ENCODE measurements at places on chromosomes 5 and 9.

GRCh38 chr9:69346596-69347390 is 21.8 kb downstream of the ENTREP1 start:
- no peak for DNase-seq

GRCh38 chr5:125499636-125500332 is 753.3 kb upstream of the ZNF608 start:
- DNase-seq, result no peak

DNA sequence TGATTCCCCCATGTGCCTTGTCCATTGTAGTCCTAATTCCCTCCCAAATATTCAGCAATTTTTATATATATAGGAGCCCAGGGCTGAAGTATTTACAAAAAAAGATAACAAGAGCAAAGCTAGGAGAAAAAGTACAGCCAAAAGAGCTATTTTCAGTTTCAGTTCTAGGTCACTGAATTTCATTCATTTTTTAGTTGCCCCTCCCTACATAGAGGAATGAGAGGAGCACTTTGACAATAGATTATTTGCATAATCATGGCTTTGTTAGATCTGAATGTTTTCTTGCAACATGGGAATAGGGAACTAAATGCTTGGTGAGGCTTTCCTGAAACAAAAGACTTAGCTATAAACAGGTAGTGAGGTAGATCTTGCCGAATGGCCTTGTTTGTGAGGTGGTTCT is 15.3 kb upstream of the F2RL2 start:
- no peak for DNase-seq

- DNase-seq, result no peak
These were observed 6.3 kb downstream of the TYRP1 start for GRCh38 chr9:12699529-12699928.

DNA sequence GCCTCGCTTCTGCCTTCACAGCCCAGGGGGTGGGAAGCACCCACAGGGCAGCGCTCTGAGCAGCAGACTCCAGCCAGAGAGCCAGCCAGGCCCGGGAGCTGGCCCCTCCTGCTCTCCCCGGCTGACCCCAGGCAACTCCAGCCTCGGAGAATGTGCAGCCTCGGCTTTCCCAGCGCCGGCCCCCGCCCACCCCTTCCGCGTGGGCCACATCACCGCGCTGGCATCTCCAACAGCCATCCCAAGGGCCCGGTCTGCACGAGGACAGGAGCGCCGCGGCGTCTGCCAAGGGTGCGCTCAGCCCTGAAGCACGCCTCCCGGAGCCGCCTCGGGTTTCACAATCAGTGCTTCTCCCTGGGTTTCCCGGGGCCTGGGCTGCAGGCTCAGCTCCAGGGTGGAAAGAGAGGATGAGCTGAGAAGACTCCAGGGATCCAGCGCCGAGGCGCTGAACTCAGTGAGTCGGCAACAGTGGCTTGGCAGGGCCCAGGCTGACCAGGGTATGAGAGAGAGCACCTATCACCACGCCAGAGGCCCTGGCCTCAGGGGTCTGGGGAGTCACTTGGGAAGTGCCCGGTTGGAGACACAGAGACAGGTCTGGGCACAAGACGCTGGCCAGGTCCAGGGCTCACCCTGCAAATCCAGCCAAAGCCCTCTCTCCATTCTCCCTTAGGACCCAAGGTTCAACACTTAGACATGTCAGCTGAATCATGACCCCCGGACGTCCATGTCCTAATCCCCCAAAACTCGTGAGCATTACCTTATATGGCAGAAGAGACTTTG is 79.6 kb downstream of the ADAMTS2 start:
- DNase-seq, result no peak

DNA sequence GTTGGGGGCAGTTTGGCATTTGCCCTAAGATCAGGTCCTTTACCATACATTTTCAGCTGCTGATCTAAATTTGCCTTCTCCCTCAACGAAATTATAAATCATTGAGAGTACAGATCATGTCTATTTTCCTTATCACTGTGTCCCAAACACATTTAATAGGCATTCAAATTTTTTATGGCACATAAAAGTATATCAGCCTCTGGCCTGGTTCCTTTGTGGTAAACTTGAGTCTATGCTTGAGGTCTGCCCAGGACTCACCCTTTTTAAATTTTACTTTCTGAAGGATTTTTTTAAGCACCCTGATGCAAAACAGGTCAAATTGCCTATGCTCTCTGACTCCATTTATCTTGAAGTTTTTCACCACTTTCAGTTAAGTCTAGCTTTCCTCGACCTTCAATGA is 163.6 kb upstream of the GRIN3A start:
- no peak for DNase-seq

DNA sequence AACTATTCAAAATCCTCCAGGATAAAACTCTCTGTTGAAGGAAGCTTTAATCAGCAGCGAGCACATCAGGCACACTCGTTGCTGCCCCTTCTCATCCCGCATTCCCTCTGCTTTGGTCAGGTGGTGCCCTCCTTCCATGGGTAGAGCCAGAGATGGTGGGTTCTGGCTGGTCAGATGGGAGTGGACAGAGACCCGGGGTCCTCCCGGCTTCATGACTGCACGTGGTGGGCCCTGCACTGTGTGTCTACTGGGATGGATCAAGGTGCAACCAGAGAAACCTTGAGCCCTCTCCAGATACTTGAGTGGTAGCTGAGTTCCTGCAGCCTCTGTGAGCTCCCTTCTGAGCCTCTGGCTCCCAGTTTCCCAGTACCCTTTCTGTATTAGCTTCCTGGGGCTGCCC is 36.3 kb downstream of the ROPN1L start:
- DNase-seq, result no peak

DNA sequence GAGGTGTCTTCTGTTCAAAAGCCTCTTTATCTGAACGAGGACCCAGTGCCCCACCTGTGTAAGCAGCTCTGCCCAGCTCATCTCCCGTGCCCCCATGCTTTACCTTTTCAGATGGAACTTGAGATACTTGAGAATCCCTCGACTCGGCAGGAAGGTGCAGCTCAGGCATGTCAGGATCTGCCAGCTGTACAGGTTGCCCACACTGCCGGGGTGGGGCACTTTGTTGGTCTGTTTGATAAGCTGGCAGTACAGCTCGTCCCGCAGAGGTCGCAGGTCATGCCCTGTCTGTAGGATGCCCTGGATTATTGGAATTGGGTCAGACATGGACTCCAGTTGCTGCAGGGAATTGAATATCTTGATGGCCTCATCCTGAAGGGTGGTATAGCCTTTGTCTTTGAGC is 58.0 kb upstream of the RETREG1 start:
- no peak for DNase-seq

- no peak for DNase-seq
These were observed 461.3 kb downstream of the TMEM232 start for GRCh38 chr5:110265162-110265561.

DNA sequence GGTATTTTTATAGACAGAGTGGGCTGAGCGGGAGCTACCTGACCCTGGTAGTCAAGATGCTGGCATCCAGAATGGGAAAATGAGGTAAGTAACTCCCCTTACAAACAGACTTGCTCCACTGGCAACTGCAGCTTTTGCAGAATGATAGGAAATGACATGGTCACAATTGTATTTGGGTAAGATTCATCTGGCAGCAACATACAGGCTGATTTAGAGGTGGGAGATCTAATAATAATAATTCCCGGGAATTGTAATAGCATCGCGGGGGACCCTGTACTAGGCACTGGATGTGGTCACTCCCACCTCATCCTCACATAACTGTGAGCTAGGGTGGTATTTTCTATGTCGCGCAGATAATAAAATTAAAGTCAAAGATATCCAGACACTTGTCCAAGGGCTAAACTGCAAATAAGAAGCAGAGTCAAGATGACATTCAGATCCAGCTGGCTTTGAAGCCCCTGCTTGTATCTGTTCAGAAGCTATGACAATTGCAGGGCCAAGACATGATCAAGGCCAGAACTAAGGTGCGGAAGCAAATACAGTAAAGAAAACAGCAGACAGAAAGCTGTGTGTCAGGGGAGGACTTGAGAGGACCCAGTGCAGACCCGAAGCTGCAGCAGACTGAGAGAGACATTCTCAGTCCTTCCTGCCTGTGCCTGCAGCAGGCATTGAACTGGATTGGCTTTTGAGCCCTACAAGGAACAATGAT is 507.2 kb downstream of the BNC2 start:
- DNase-seq, result no peak

DNA sequence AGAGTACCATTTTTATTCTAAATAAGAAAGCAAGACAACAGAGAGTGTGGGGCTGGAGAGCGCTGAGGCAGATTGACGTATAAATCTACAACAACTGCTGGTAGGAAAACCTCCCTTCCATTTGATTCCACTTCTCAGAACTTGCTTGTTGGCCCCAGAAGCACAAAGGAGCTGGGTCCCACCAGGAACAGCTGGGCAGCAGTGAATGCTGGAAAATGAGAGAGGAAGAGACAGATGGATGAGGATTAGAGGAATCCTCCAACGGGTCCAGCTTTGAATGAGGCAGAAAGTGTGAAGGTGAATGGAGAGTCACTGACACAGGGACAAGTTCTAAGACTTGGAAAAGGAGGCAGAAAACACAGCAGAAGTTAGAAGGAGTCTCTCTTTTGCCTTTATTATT is 14.8 kb downstream of the TAS2R1 start:
- DNase-seq, result no peak

DNA sequence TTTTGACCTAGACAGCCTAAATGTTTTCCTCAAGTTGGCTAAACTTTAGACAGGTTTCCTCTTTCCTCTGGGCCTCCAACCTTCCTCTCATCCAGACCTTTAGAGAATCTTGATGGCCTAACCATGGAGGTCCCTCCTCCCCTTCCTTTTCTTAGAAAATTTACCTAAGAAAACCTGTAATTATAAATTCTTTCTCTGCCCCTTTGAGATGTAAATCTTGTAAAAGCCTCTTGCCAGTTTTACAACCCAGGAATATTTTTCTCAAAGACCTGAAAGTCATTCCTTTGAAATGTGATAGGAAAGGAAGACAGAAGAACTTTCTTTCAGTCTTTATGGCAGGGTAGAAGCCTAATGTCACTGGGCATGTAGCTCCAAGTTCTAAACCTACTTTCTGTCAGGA is 1752.6 kb upstream of the C9orf72 start:
- no peak for DNase-seq

- no peak for DNase-seq
These were observed 568.8 kb upstream of the SEMA6A start for GRCh38 chr5:117143406-117143805.

DNA sequence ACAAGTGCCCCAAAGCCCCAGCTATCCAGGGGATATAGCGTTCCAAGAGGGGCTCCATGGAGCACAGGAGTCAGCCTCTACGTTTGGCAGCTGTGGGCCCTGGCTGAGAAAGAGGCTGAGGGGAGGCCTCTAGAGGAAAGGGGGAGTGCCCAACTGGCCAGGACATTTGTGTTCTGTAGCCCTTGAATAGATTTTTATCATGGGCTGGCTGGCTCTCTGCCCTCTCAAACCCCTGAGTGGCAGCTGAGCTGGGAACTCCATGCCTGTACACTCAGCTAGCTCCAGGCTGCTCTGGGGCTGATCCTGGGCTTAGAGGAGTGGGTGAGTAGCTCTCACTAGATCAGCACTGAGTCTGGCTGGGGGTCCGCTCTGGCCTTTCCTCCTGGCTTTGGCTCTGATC is 285.0 kb downstream of the ZSWIM6 start:
- no peak for DNase-seq

DNA sequence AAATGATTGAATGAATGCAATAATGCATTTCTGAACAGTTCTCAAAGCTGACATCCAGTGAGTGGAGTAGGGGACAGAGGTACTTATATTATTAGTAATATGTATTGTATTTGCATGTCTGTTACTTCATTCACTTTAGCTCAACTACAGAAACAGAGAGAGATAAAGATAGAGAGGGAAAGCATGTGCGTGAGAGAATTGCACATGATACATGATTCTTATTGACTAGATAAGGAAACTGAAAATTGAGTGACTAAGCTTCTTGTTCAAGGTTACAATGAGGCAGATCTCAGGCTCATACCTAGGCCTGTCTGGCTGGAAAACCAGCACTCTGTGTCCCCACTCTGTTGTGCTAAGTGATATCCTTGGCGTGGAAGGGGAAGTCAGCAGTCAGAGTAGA is 337.7 kb upstream of the KLF4 start:
- DNase-seq, result no peak
